Activated CD8-positive, alpha-beta T cell treated with anti-CD3 and anti-CD28 coated beads for 36 hours (primary cell): ENCODE measurements at places on chromosomes 4 and X. TPM values are rescaled to one million over a fixed set of nuclear protein-coding genes. Genes with fewer than 3 reads are reported as not detected.

GATA1 gene
- total RNA-seq = not detected

GRCh38 chr4:87863486-87863885, 30.7 kb downstream of the MEPE start:
- no peak for DNase-seq

LPAR4 gene
- not detected for total RNA-seq

MTMR8 gene
- total RNA-seq = 4.8 TPM

GRCh38 chr4:112355662-112356061, 58.5 kb downstream of the ALPK1 start:
- DNase-seq = no peak

- DNase-seq = no peak
Observed at GRCh38 chr4:138577145-138577544, 335.0 kb upstream of the SLC7A11 start.

KIAA1210 gene
- not detected for total RNA-seq
